D341Med (cell line): ENCODE measurements at places on chromosomes 12 and 14.

DNA sequence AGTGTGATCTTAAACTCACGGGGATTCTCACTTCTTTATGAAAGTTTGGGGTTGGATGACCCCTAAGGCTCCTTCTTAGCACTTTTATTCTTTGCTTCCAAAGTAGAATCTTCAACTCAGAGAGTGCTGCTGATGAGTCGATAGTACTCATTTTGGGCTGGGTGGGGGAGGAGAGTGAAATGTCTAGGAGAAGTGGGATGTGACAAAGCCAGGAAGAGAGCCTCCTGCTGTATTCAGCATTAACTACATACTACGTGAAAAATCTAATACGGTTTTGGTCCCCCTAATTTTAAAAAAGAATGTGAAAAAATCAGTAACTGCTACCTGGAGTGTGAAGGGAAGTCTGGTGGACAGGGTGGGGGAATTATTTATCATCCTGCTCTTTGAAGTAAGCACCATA lies 148.3 kb downstream of the SAMD4A start:
- DNase-seq, result no peak

DNA sequence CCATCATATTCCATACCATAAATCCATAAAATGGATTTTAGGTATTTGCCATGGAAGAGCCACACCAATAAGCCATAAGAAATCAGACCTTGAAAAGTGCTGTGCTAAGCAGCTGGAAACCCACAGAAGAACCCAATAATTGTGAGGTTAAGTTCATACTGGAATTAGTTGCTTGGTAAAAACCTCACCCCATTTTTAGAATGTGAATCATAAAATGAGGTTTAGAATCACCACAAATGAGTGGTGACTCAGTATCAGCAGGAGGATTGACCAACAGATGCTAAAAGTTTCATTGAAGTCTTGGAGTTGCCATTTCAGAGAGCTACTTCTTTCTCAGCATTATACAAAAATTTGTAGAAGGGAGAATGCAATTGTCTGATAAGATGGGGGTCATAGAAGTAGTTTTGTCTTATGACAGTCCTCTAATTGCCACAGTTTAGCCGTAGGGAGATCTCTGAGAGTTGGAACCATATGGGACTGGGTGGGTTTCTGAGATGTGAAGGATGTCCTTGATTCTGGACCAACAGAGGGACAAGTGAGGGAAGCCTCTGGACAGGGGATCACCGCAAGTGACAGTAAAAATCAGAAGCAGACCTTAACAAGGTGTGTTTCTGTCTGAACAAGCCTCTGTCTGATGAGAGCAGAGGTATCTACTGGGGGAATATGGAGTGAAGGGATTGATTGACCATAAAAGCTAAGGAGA lies 1.4 kb upstream of the STON2 start:
- no peak for DNase-seq

GRCh38 chr12:19312637-19313036 lies 126.7 kb upstream of the AEBP2 start:
- no peak for DNase-seq

DNA sequence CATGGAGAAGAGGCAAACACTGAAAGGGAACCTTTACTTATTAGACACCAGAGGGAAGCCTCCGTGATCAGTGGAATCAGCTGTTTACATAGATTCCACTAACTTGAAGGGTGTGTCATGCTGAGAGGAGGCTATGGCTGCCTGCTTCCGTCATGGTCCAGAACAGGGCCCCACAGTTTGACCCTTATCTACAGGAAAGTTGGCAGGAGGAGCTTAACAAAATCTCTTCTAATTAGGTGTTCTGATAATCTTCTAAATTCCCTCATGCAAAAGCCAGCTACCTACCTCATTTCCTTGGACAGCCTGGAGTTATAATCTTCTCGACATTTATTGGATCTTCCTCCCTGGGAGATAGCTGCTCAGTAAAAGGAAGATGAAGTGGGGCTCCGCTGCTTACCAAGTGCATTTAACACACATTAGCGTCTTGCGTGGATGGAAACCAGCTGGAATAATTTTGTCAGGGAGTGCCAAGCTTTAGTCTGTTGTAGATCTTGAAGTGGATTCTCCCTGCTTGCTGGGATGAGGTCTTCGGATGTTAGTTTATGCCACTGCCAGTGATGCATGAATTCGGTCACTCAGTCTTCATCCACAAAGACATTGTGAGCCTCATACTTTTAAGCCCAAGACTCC lies 171.0 kb downstream of the PAH start:
- DNase-seq, result no peak

DNA sequence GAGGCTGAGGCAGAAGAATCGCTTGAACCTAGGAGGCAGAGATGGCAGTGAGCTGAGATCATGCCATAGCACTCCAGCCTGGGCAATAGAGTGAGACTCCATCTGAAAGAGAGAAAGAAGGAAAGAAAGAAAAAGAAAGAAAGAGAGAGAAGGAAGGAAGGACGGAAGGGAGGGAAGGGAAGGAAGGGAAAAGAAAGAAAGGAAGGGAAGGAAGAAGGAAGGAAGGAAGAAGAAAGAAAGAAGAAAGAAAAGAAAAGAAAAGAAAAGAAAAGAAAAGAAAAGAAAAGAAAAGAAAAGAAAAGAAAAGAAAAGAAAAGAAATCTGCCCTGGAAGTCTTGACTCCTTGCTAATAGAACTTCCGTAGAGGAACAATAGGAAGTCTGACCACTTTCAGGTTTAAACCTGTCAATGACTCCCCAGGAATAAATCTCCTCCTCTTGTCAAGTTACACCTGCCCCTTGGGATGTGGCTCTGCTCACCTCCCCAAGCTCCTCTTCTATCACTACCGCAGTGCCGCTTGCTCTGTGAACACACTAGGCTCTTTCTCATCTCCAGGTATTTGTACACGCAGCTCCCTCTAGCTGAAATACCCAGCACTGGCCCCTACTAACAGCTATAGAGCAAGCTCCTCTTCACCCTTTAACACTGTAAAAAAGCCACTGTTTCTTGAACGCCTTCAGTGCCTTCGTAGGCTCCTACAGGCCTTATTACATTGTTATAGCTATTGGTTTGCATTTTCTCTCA lies 773.1 kb upstream of the TBX3 start:
- DNase-seq, result no peak

DNA sequence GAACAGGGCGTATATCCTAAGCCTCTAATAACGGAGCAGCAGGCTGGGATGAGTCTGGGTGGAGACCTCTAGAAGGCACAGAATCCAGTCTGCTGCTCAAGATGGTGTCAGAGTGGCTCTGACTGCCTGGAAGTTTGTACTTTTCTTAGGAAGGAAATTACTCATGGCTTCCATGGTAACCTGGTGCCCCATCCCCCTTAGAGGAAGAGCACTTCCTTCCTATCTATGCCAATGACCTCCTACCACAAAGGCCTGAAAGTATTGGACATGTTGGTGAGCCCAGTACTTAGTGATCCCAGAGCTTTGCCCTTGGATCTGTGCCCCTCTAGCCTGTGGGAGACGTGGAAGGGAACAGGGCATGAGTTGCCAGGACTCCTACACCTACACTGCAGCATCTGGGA lies 1.5 kb downstream of the BATF start:
- DNase-seq, result no peak

- DNase-seq, result no peak
Measured at GRCh38 chr12:4486980-4487379, 41.4 kb upstream of the FGF6 start.

- no peak for DNase-seq
Measured at GRCh38 chr14:93950948-93951634, 23.9 kb downstream of the FAM181A start.

DNA sequence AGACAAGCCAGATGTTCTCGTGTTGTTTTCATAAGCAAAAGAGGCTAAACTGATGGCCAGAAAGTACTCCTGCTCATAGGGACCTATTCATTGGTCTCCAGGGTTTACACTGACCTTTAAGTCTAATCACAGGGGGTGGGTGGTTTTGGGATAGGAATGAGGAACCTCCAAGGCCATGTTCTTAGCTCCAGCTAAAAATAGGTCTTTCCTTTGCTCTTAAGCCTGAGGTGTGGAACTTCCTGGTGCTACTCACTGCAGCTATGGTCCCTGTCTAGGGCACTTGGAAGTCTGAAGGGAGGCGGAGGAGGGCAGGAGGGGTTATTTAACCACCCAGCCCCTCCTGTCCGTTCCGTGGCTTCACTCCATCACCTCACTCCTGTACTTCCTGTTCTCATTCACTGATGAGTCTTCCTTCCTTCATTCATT lies 18.6 kb downstream of the GPRC5A start:
- no peak for DNase-seq

DNA sequence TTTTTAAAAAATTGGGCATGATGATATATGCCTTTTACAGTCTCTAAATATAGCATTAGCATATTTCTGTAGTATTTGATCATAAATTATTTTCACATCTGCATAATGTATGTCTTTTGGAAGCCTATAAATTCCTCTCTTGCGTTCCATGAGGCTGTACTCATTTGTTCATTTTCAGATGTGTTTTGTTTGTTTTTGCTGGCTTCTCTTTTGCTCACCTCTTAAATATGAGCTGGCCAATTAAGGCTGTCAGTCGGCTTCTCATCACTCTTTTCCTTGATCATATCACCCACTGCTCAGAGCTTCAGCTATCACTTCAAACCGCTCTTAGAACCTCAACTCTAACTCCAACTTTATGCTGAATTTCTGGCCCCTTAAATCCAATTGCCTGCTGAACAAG lies 6.6 kb downstream of the TMEM263 start:
- DNase-seq, result no peak

GRCh38 chr14:68501614-68502052 lies 291.2 kb downstream of the ZFP36L1 start:
- no peak for DNase-seq

DNA sequence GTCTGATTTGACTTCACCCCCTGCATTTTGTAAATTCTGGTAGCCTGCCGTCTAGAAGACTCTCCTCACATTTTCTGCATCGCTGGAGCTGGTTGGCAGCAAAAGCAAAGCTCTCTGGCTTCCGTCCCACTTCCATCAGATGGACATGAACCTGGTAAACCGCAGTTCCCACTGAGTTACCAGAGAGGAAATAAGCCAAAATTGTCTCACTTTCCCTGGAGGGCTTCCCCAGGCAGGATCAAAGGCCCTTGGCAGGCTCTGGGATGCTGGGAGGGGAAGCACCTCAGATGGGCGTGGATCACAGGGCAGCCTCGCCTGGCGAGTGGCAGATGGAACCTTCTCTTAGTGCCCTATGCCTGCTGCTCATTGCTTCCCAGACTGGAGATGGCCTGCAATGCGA lies 243.5 kb downstream of the TMEM132C start:
- no peak for DNase-seq

GRCh38 chr12:67659292-67659691 lies 10.7 kb downstream of the DYRK2 start:
- no peak for DNase-seq

DNA sequence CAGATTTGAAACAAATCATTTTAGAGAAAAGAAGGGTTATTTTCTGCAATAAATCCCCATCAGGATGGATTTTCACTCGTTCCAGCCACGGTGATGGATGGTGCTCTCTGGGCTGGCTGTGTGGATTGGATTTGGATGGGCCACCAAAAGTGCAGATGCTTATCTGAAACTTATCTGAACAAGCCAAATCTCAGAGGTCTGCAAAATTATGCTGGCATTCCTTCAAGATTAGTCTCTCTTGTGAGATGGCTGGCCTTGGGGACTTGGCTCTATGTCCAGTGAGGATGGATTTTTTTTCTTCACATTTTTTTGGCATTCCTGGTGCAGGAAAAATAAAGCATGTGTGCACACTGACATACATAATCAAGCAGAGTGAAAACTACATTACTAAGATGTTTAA lies 341.9 kb downstream of the GXYLT1 start:
- no peak for DNase-seq

DNA sequence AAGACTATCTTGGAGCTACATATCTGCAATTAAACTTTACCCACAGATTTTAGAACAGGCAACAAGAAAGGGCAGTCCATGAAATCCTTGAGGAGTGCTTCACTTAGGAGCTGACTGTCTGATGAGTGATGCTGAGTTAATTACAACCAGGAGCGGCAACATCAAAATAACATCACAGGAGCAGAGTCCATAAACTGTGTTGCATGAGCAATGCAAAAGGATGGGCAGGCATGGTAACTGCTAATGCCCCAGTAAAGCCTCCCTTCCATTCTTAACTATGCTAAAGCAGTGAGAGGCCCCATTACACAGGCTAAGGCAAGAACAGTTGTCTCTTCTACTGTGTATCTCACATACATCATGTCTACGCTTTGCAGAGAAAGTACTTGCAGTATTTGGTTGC lies 156.6 kb downstream of the PAX9 start:
- no peak for DNase-seq

DNA sequence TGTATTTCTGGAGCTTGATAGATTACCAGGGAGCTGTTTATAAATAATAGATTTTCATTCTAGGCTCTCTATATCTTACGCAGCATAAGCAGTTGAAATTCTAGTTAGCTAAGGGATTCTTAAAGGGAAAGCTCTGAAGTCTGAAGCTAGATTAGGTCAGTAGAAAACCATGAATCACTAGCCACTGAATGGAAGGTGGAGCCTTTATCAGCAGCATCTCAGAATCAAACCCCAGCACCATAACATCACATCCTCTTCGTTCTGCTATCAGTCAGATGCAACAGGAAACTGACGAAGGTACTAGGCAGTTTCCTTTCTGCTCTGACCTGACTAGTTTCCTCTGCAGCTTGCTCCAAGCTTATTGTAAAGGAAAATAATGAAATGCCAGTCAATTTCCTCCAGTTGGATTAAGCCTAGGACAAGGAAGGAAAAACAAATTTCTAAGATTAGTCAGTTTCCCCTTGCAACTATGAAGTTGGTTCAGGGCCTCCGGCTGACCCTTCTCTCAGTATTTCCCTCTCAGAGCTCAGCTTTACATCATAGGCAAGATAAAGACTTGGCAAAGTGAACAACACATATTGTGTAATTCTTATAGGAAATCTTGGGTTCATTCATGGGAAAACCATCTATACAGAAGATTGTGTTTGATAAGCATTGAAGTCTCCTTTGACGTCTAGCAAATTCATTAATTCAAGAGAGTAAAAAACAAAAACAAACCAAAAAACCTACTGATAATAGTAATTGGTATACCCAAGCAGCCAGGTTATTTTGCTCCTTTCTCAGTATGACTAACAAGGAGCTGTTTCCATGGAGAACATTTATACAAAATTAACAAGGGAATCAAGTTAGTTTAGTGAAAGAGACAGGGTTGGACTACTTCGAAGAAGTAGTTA lies 43.4 kb upstream of the CFAP54 start:
- no peak for DNase-seq

- no peak for DNase-seq
Measured at GRCh38 chr12:132363661-132364347, 34.4 kb upstream of the GALNT9 start.

GRCh38 chr12:53750812-53751335 lies 905 bp downstream of the CISTR start:
- no peak for DNase-seq
